ENCODE measurements at places on chromosomes 7 and 10. TPM values are rescaled to one million over a fixed set of nuclear protein-coding genes. Genes with fewer than 3 reads are reported as not detected.

The ABCA13 gene
- total RNA-seq: 0.49 TPM

The BAMBI gene
- 5.8 TPM for total RNA-seq

GRCh38 chr7:55066524-55066923 is 47.7 kb downstream of the EGFR start:
- no peak for DNase-seq

GRCh38 chr7:41334071-41334862 is 368.6 kb downstream of the INHBA start:
- DNase-seq: no peak

DNA sequence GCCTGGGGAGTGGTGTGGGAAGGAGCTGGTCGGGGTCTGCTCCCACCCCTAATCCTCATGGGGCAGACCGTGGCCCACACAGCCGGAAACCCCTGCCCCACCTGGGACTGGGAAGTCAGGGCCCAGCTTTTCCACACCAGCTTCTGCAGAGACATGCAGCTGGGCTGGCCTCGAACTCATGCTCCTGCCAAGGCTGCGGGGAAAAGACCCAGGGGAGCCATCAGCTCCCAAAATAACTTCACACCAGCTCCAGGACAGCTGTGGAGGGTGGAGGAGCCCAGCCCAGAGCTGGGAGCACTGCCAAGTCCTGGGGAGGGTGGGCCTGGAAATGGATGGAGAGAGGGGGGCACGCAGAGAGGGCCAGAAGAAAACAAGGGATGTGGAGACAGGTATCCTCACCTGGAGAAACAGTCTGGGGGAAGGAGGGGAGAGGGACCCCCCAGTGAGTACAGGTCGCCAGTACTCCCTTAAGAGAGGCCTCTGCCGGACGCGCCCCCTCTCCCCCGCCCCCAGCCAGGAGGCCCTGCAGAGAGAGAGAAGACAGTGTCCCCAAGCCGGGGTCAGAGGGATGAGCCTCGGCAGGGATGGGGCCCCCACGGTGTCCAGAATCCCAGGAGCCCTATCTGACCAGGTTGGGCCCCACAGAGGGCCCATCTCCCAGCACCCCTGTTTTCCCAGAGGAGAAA is 11.5 kb upstream of the GRIFIN start:
- peak; percentile 35 for DNase-seq

GRCh38 chr7:30304177-30304884 is 19.9 kb downstream of the ZNRF2 start:
- no peak for DNase-seq

The CHAT gene
- total RNA-seq: not detected

GRCh38 chr10:11025978-11026377 is 8.3 kb downstream of the CELF2 start:
- DNase-seq: no peak

- DNase-seq: no peak
Observed at GRCh38 chr7:65967361-65968155, 14.5 kb downstream of the GUSB start.

DNA sequence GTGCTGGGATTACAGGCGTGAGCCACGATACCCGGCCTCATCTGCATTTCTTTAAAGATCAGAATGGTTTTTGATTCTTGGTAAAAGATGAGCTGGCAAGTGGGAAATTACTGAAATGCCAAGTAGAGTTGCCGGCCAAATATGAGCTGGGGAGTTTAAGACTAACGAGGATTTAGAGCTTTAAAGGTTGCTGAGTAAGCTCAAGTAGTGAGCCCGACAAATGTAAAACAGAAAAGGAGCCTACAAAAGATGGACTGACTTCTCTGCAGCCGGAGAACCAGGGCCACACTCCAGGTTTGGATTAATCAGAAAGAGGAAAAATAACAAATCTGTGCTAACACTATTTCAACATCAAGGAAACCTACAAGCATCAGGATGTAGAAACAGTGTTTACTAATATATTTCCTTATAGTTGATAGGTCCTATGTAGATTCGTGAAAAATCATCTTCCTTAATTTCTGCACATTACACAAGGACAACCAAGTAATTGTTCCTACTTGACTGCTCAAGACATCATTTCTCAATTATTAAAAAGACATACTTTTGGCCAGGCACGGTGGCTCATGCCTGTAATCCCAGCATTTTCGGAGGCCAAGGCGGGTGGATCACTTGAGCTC is 49.6 kb downstream of the MPP7 start:
- DNase-seq: no peak

The SAMD9L gene
- total RNA-seq: 5.1 TPM

DNA sequence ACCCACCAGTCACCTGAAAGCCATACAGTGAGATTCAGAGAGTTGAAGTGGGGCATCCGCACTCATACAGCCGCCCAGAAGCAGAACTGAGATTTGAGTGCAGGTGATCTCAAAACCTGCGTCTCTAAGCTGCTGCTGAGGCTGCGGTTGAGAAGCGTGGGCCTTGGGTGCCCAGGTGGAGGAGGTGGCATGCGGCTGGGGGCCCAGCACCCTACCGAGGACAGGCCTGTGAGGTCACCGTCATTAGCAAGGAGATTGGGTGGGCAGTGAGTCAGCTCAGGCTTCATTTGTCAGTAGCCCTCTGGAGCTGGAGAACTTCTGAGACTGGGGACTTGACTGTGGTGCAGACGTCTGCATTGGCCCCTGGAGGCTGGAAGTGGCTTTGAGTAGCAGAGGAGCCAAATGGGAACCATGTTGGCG is 29.8 kb downstream of the ZMIZ1 start:
- DNase-seq: no peak

The ENO4 gene
- not detected for total RNA-seq

- DNase-seq: no peak
Observed at GRCh38 chr10:32982293-32982709, 24.3 kb upstream of the ITGB1 start.

The VIPR2 gene
- 0.51 TPM for total RNA-seq

The CPN1 gene
- total RNA-seq: 73.6 TPM

DNA sequence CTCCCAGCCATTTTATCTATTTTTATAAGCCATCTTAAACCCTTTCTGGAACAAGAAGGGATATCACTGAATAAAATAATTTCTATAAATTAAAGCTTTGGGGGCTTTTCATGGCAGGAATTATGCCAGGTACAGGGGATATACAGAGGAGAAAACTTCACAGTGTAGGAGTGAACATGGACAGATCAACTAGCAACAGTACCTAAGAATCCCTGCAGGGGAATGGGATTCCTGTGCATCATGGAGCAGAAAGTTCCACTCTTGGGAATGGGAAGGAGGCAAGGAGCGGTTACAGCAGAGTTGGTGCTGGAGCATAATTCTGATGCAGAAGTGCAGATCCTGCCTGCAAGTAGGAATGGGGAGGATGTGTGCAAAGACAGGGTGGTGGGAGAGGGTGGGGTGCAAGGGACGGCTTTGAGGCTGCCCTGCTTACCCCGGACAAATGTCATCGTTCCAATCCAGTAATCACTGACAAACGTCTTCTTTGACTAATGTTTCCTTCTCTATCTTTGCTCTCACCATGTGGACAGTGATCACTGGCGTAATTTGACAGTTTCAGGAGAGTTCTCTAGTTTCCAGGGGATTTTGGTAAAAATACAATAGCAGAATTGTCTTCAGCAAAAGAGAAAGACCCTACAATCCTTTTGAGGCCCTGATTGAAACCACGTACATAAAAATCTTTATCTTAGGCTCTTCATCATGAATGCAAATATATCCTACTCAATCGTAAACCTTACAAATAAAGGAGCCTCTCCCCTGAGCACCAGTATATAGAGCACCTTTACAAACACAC is 196.7 kb downstream of the HECW1 start:
- DNase-seq: no peak

DNA sequence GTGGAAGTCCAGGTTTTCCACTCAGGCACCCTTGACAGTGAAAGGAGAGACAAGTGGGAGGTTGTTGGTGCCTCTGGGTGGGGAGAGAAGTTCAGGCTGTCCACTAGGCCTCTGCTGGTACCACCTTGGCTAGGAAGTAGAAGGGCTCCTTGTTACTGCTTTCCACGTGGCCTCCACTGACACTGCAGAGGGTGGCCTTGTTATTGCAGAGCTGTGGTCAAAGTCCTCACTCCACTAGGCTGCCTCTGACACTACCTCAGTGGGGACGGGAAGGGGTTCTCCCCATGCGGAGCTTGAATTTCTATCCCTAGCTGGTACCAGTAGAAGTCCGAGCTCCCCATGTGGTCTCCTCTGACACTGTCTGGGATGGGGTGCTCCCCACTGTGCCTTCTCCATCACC is 14.9 kb upstream of the STOX1 start:
- no peak for DNase-seq

GRCh38 chr7:22589641-22590201 is 89.7 kb upstream of the STEAP1B start:
- peak; percentile 49 for DNase-seq

DNA sequence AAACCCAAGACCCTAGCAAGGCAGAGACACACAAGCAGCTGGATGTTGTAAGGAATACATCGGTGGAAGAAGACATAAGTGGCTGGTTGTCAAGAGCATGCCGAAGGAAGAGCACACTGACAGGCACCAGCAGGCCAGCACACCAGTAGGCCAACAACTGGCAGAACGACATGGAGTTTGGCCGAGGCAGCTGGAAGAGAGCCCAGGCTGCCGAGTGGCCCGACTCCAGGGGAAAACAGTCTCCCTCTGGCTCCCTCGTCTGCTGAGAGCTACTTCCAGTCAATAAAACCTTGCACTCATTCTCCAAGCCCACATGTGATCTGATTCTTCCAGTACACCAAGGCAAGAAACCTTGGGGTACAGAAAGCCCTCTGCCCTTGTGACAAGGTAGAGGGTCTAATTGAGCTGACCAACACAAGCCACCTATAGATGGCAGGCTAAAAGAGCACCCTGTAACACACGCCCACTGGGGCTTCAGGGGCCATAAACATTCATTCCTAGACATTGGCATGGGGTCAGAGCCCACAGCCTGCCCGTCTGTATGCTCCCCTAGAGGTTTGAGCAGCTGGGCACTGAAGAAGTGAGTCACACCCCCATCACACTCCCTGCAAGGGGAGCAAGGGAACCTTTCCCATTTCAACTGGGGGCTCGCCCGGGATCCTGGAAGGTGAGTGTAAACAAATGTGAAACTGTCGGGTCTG is 14.7 kb upstream of the TNS3 start:
- peak; percentile 86 for DNase-seq

- DNase-seq: no peak
Observed at GRCh38 chr10:7587168-7587864, 79.5 kb downstream of the ITIH5 start.

The SFRP4 gene
- total RNA-seq: 0.46 TPM

The SLC26A3 gene
- 2.8 TPM for total RNA-seq

Measured in right lobe of liver (tissue), 6 donors.